ENCODE measurements at places on chromosomes 3 and 15. TPM values are rescaled to one million over a fixed set of nuclear protein-coding genes. Genes with fewer than 3 reads are reported as not detected.

GRCh38 chr3:137845194-137845593 is 81.1 kb downstream of the SOX14 start:
- no peaks in the 10 kb centered on the region for H3K4me1 ChIP-seq
- H3K4me3 ChIP-seq, result no peak overlapping the region
- no peak overlapping the region for H3K27ac ChIP-seq
- no peak for DNase-seq

DNA sequence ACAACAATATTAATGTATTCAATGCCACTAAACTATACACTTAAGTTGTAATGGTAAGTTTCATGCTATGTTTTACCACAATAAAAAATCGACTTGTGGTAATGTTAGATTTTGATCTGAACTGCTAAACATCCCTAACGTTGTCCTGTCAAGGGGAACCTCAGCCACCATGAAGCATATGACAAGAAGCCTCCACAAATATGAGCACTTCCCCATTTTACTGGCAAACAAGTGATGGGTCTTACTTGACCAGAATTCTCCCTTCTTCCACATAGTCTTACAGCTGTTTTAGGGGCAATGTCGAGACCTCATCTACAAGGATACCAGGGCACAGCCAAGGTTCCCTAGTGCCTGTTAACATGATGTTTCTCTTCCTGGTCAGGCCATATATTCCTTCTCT is 124.2 kb upstream of the ABI3BP start:
- H3K4me3 ChIP-seq, result no peak overlapping the region
- DNase-seq, result no peak
- peaks cover 5% of the 10 kb centered on the region for H3K4me1 ChIP-seq
- H3K36me3 ChIP-seq, result no peaks in the 10 kb centered on the region
- no peak overlapping the region for H3K27ac ChIP-seq

DNA sequence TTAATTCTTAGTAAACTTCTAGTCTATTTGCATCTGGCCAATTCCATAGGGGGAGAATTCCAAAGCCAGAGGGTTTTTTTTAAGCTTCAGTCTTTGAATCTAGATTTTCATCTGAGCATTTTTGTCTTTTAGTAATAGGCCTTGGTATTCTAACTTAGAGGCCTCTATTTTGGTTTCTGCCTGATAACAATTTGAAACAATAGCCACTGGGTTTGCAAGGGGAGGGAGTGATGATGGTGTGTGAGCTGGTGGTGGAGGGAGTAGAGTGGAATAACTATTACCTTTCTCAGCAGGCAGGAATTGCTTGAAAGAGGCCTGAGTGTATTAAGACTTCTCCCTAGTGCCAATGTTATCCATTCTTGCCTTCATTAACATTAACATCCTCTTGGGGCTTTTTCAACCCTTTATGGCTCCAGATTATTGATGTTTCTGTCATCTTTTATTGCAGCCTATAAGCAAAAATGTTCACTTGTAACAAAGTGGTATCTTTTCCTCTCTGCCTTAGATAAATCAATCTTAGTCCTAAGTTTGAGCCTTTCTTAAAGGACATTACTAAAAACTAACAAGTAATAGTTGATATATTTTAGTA is 26.5 kb upstream of the TCF12 start:
- no peaks in the 10 kb centered on the region for H3K27me3 ChIP-seq
- no peak for DNase-seq
- H3K36me3 ChIP-seq, result no peaks in the 10 kb centered on the region
- no peak overlapping the region for H3K27ac ChIP-seq

The MESP2 gene
- not detected for total RNA-seq

The FBN1 gene
- 1,104 TPM for total RNA-seq

The DUOXA2 gene
- not detected for total RNA-seq

Measured in osteocyte (in vitro differentiated cells).